T-helper 17 cell (primary cell): ENCODE measurements at places on chromosomes 7 and 10.

- peaks cover 2% of the 10 kb centered on the region for H3K4me1 ChIP-seq
- no peaks in the 10 kb centered on the region for H3K36me3 ChIP-seq
- H3K27me3 ChIP-seq, result no peaks in the 10 kb centered on the region
- no peak overlapping the region for H3K4me3 ChIP-seq
- no peak overlapping the region for H3K27ac ChIP-seq
- no peak for DNase-seq
Measured at GRCh38 chr7:91127325-91127724, 136.9 kb upstream of the FZD1 start.

GRCh38 chr7:129041142-129042085, 13.5 kb downstream of the TNPO3 start:
- peaks cover 44% of the 10 kb centered on the region for H3K4me1 ChIP-seq
- H3K4me3 ChIP-seq, result no peak overlapping the region
- H3K27ac ChIP-seq, result peak overlapping the region; percentile 72
- peaks cover 14% of the 10 kb centered on the region for H3K36me3 ChIP-seq
- DNase-seq, result no peak
- no peaks in the 10 kb centered on the region for H3K27me3 ChIP-seq

DNA sequence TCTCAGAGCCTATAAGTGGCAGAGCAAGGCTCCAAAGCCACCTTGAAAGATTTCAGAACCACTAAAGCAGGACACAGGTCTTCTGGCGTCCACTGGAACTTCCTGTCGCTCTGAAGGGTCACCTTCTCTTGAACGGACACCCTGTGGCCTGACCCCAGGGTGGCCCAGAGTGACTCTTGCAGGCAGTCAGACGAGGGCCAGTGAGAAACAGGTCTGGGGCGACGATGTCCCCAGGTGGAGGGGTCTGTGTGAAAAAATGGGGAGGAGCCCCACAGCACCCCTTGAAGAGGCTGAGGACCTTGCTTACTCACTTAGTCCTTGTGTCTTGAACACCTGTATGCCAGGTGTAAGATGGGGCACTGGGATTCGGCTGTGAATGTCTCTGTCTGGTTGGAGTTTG, 946 bp upstream of the RASGEF1A start:
- H3K27me3 ChIP-seq, result peaks cover 39% of the 10 kb centered on the region
- H3K27ac ChIP-seq, result no peak overlapping the region
- DNase-seq, result no peak
- peaks cover 2% of the 10 kb centered on the region for H3K36me3 ChIP-seq
- peak overlapping the region; percentile 79 for H3K4me3 ChIP-seq

DNA sequence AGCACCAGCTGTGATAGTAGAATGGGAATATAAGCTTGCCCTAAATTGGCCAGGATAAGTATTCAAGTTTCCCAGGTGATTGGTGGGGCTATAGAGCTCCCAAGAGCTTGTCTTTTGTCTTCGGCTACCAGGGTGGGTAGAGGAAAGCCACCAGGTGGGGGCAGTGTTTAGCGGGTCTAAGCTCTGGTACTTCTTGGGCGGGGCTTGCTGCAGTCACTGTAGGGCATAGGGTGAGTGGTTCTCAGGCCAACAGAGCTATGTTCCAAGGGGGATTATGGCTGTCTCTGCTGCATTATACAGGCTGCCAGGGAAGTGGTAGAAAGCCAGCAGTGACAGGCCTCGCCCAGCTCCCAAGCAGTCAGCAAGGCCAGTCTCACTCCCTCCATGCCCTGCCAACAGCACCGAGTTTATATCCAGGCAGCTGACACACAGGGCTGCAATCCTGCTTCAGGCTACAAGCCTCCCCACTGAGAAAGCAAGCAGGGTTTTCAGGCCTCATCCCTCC, 110.7 kb downstream of the ZNF467 start:
- H3K27me3 ChIP-seq, result peaks cover 85% of the 10 kb centered on the region
- no peaks in the 10 kb centered on the region for H3K36me3 ChIP-seq
- H3K4me3 ChIP-seq, result no peak overlapping the region
- no peak overlapping the region for H3K27ac ChIP-seq

GRCh38 chr10:119445935-119446317, 96.6 kb downstream of the RGS10 start:
- no peak overlapping the region for H3K4me3 ChIP-seq
- H3K27ac ChIP-seq, result peak overlapping the region; percentile 75
- no peaks in the 10 kb centered on the region for H3K36me3 ChIP-seq
- no peak for DNase-seq
- H3K4me1 ChIP-seq, result no peaks in the 10 kb centered on the region

- no peaks in the 10 kb centered on the region for H3K27me3 ChIP-seq
- DNase-seq, result no peak
- H3K4me1 ChIP-seq, result peaks cover 59% of the 10 kb centered on the region
Measured at GRCh38 chr10:91198781-91199180, 21.7 kb upstream of the PCGF5 start.

GRCh38 chr10:113216102-113216501, 266.1 kb downstream of the TCF7L2 start:
- H3K4me3 ChIP-seq, result no peak overlapping the region
- no peak for DNase-seq
- H3K4me1 ChIP-seq, result peaks cover 4% of the 10 kb centered on the region
- no peak overlapping the region for H3K27ac ChIP-seq
- no peaks in the 10 kb centered on the region for H3K36me3 ChIP-seq
- H3K27me3 ChIP-seq, result peaks cover 8% of the 10 kb centered on the region

DNA sequence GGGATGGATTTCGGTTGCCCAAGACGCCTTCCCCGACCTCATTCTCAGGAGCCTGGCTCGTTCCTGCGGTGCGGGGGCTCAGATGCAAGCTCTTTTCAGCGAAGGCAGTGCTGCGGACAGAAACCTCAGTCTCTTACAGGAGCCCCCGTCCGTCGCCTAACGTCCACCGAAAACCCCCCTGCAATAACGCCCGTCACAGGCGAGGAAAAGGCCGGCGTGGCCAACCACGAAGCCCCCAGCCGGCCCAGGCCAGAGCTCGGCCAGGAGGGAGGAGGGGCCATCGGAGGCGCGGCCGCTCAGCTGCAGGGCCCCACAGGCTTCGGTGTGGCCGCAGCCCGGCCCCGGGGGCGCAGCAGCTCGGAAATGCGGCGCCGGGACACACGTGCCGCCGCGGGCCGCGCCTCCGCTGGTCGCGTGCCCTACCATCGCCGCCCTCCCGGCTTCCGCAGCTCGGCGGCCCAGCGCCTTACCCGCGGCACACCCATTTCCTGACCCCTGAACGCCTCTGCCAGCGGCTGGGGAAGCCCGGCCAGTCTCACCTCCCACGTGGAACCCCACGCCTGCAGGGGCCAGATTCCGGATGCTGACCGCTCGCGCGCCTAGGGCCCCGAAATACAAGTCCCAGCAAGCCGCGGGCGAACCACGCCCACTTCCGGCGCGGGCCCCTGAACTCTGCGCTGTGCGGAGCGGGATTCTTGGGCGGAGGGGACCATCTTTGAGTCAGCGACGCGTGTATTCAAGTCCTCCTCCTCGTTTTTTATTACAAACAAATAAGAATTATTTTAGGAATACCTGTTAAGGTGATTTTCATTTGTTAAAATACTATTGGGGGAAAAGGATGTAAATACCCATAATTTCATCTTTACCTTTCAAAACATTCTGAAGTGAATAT, at the start of gene ZNF239:
TSS of gene ZNF239 (minus strand) at position 616 of the 892 bp plus-strand sequence. CDS start 16,537 bp downstream, outside the sequence.
- H3K4me1 ChIP-seq, result peaks cover 17% of the 10 kb centered on the region
- H3K27me3 ChIP-seq, result no peaks in the 10 kb centered on the region

DNA sequence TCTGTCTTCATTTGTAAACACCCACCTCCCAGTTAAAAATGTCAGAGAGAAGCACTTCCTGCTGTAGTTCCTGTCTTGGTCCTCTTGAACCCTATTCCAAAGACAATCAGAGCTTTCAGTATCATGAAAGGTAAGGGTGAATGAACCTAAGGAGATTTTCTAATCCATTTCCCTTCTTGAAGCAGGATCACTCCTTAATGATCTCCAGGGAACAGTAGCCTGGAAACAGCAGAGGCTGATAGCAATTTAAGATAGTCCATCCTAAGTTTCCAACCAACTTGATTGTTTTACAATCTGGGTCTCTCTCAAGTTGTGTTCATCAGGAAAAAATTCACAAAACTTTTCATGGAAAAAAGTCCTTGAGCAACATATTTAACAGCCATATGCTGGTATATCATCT, 273.6 kb downstream of the NEBL start:
- H3K4me3 ChIP-seq, result no peak overlapping the region
- no peak overlapping the region for H3K27ac ChIP-seq
- H3K4me1 ChIP-seq, result no peaks in the 10 kb centered on the region
- no peaks in the 10 kb centered on the region for H3K27me3 ChIP-seq
- H3K36me3 ChIP-seq, result no peaks in the 10 kb centered on the region

DNA sequence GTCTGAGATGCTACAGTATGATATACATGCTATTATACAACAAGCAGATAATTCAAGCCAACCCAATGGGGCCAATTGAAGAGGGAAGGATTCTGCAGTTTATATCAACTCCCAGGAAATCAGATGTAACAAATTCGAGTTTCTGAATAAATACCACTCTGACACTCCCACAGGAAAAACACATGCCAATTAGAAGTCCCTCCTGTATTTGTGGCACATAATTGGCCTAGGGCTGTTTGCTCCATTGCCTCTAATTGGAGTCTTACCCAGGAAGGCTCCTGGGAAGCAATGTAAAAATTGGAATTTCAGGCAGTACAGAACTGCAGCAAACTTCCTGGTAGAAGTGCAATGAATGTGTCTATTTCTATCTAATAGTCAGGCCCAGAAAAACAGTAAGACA, 4.7 kb downstream of the PPA1 start:
- H3K27ac ChIP-seq, result no peak overlapping the region
- no peaks in the 10 kb centered on the region for H3K27me3 ChIP-seq
- DNase-seq, result no peak
- H3K36me3 ChIP-seq, result peaks cover 4% of the 10 kb centered on the region
- peaks cover 16% of the 10 kb centered on the region for H3K4me1 ChIP-seq
- H3K4me3 ChIP-seq, result no peak overlapping the region

GRCh38 chr7:152615031-152615741, 60.8 kb downstream of the XRCC2 start:
- H3K4me3 ChIP-seq, result no peak overlapping the region
- H3K4me1 ChIP-seq, result no peaks in the 10 kb centered on the region
- H3K27ac ChIP-seq, result no peak overlapping the region
- no peak for DNase-seq

DNA sequence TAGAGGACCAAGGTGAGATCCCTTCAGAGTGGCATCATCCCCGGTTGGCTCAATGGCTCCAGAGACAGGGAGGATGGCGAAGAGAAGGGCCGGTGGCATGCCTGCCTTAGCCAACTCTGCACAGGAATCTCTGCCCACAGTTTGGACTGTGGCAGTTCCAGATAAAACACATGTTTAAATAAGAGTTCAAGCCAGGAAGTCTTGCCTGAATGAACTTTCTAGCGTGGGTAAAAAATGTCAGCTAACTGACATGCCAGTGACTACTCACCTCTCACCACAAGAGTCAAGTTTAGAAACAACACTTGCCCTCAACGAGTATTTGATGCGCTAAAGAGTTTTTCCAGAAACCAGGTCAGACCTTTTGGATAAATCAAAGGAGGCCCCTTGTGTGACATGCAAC, 3.0 kb downstream of the NOD1 start:
- no peak overlapping the region for H3K27ac ChIP-seq
- peaks cover 56% of the 10 kb centered on the region for H3K4me1 ChIP-seq
- no peak overlapping the region for H3K4me3 ChIP-seq
- no peaks in the 10 kb centered on the region for H3K27me3 ChIP-seq
- peaks cover 4% of the 10 kb centered on the region for H3K36me3 ChIP-seq

DNA sequence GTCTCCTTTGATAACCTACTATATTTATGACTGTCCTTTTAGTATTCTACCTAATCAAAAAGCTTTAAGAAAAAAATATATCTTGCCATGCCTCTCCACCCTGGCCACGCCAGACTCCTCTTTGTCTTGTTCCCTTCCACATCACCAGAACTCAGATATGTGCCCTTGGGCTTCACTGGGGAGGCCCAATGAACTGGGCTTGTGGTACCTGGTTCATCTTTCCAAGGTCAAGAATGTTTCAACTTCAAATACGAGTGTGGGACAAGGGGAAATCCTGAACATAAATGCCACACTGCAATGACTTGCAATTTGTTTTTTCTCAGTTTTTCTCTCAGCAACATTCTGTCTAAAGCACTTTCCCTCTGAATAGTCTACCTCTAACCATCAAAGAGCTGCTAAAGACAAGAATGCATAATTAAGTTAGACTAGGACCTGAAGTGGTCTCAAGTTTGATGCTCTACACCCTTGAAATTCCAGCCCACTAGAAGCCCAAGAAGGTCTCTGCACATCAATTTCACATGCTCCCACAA, 9.9 kb downstream of the ERCC6 start:
- DNase-seq, result no peak
- H3K4me1 ChIP-seq, result peaks cover 22% of the 10 kb centered on the region
- H3K4me3 ChIP-seq, result no peak overlapping the region
- peaks cover 17% of the 10 kb centered on the region for H3K36me3 ChIP-seq
- no peaks in the 10 kb centered on the region for H3K27me3 ChIP-seq

DNA sequence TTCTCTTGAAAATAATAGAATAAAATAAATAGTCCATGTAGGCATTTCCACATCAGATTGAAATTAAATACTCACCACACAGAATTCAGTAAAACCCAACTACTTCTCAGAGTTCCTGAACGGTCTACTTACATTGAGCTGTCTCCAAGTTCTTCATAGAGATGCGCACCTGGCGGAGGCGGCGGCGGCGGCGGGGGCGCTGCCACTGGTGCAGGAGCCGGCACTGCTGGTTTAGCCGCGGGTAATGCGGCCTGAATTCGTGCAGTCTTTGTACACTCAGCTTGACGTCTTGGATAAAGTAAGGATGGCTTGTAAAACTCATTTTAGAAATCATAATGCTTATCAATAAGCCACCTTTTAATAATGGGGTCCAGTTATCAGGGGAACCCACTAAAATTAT, 973.8 kb downstream of the PCDH15 start:
- H3K36me3 ChIP-seq, result no peaks in the 10 kb centered on the region
- no peaks in the 10 kb centered on the region for H3K27me3 ChIP-seq
- no peak overlapping the region for H3K27ac ChIP-seq
- H3K4me1 ChIP-seq, result no peaks in the 10 kb centered on the region
- no peak overlapping the region for H3K4me3 ChIP-seq
- no peak for DNase-seq

DNA sequence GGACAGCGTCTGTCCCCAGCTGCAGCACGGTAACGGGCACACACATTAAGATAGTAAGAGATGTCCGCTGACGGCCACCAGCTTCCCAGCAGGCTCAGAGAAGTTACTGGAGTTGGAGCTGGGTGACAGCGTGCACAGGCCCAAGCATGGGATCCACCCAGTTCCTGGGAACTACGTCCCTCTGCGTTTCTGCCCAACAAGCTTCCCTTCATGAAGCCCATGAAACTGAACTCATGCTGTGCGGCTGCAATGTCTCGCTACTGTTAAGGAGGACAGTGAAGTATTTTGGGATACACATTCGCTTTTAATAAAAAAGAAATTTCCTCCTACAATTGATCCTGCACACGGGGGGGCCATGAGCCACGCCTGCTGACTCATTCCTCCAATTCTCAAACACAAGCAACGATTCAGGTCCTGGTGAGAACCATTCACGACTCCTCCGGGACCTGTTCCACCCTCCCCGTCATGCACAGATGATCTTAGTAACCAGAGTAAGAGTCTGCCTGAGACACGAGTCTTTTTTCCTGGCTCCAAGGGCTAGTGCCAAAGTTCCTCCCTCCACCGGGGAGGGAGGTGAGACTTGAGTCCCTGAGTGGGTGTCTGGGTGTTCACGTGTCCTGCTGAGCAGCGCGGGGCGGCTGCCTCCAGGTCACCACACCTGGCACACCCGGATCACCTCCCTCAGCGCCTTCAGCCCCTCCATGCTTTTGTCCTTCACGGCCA, 2.6 kb downstream of the PSMG3 start:
- DNase-seq, result no peak
- H3K27me3 ChIP-seq, result peaks cover 2% of the 10 kb centered on the region
- H3K4me3 ChIP-seq, result peak overlapping the region; percentile 39
- H3K27ac ChIP-seq, result peak overlapping the region; percentile 98

GRCh38 chr7:9023675-9024294, 590.4 kb downstream of the NXPH1 start:
- H3K27ac ChIP-seq, result no peak overlapping the region
- H3K4me1 ChIP-seq, result no peaks in the 10 kb centered on the region
- H3K27me3 ChIP-seq, result no peaks in the 10 kb centered on the region
- no peak overlapping the region for H3K4me3 ChIP-seq
- no peak for DNase-seq
